ENCODE measurements at places on chromosomes 2 and 18.

GRCh38 chr2:196162586-196163175, 8.7 kb downstream of the STK17B start:
- DNase-seq = no peak

DNA sequence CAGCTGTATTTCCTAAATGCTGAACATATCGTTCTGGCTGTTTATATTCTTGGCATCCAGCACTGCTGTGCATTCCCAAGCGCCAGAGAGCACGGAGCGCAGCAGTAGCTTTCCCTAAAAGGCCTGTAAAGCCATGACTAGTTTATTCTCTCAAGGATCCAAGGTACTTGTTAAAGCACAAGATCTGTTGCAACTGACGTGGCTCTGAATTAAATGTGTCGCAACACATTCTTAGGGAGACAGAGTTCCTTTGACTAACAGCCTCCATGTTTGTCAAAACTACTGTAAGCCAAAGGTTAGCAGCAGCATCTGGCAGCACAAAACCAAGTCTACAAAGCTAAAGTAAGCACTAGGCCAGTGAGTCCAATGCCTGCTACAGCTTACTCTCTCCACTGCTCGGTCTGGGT, 188.6 kb upstream of the FN1 start:
- DNase-seq = no peak

- DNase-seq = no peak
Observed at GRCh38 chr2:52314231-52314630, 1282.3 kb upstream of the NRXN1 start.

DNA sequence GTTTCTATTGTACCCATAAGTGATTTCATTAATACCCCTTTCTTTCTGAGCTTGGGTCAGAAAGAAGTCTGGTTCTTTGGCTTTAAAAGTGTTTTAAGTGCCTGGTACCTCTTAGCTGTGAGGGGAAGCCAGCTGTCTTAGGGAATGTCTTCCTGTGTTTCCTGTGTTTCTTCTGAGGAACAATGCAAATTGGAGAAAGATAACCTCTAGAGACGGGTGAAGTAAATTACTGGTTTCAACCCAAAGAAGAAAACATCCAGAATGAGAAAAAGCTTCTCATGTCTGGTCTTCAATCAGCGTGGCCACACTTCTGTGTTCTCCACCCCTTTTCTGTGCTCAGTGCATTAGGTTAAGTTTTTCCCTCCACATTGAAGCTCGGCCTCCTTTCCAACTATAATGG, 10.2 kb upstream of the CHN1 start:
- DNase-seq = no peak

- DNase-seq = no peak
Observed at GRCh38 chr2:237141571-237142051, 55.9 kb downstream of the COPS8 start.

- no peak for DNase-seq
Observed at GRCh38 chr2:62724886-62725711, 19.6 kb downstream of the EHBP1 start.

- no peak for DNase-seq
Observed at GRCh38 chr2:12678186-12678585, 38.5 kb upstream of the TRIB2 start.

Data from GM12892 (cell line).